CD4-positive, alpha-beta T cell treated with Interleukin-21 for 1 hour (primary cell): ENCODE measurements at places on chromosomes 5 and 9.

DNA sequence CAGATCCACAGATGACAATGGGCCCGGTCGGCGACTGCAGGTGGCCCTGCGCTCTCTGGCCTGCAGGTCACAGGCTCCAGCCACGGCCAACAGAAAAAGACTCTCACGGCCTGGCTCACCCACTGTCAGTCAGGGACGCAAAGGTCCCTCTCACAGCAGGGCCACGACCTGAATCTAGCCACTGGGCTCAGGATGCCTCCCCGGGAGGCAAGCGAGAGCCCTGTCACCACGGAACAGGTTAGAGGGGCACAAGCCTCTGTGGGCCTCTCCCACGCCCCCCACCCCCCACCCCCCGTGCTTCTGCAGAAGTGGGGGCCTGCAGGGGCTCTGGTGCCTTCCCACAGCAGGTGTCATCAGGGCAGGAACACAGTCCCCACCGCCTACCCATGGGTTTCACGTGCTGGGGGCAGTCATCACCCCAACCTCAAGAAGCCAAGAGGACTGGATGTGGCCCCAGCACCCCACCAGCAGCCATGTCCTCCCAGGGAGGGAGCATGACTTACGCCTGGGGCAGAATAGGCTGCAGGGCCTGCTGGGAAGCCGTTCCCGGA is 17.3 kb upstream of the EGFL7 start:
- DNase-seq = no peak

DNA sequence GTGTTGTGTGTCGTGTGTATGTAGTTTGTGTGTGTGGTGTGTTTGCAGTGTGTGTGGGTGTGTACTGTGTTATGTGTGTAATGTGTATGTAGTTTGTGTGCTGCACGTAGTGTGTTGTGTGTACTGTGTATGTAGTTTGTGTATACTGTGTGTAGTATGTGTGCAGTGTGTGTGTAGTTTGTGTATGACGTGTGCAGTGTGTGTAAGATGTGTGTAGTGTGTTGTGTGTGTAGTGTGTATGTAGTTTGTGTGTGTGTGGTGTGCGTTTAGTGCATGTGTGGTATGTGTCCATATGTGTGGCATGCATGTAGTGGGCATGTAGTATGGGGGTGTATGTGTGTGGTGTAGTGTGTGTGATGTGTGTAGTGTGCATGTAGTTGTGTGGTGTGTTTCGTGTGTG is 39.6 kb downstream of the SYK start:
- no peak for DNase-seq

DNA sequence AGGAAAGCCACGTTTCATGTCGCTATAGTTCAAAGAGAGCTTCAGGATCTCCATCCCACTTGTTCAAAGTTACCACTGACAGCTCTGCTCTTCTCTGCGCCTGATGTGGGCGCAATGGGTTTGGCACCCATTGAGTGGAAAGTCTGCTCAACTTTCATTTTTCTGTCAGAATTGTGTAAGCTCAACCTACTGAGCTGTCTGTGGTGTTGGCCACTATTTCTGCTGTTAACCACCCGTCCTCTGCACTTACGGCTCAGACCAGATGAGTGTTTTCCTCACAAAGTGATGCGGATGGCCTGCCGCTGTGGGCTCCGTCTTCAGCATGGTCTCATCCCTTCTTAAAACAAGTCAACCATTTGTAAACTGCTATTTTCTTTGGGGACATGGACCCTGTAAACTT is 131.2 kb downstream of the WNK2 start:
- peak; percentile 8 for DNase-seq

DNA sequence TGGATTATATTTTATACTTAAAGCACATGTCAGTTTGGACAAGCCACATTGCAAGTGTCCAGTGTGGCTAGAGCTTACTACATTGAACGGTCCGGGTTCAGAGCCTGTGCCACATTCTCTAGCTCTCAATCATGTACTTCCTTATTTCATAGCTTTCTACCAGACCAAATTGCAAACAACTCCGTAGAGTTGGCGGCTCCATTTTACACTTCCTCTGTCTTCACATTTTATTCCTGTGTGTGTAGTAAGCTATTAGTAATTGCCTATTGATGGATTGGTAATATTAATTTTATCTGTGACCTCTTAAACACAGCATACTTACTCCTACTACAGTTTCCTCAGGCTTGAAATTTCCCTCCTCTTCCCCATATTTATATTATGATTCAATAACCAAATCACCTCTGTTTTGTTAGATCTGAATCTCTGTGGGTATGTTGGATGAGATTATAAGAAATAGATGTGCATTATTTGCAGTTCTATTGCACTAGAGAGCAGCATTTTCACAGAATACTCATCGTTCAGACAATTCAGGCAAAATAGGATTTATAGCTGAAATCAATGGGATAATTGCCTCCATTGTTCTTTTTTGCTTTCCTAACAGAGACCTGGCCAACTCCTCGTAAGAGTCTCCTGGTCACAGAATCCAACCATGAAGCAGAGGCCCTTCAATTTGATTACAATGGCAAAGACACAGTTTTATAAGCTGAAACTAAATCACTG is 29.0 kb upstream of the C9orf72 start:
- no peak for DNase-seq

DNA sequence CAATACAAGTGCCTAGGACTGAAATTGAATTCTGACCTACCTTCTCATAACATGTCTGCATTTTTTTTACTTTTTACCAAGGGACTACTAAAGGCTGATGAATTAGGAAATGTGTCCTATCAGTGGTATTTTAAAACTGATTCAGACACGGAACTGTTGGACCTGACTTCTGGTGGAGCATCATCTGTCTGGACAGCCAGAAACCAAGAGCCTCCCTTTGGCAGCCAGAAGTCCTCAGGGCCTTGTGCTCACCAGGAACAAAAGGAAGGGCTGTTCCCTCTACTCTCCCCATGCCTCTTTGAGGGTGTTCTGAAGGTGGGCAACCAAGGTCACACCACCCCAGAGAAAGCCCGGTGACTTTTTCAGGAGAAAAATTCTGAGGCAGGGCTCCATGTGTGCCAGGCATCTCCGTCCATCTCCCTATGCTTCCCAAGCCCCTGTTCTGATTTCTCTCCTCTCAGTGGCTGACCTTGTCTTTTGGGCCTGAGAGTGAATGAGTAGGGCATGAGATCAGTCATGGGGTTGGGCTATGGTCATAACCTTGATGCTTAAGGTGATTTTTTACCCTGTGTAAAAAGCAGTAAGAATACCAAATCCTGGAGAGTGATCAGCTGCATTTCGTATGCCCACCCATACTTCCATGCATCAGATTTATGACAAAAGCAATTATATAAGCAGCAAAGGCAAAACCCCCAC is 143.7 kb downstream of the SCAMP1 start:
- DNase-seq = no peak

- DNase-seq = no peak
Observed at GRCh38 chr9:23543419-23543818, 282.6 kb downstream of the ELAVL2 start.

DNA sequence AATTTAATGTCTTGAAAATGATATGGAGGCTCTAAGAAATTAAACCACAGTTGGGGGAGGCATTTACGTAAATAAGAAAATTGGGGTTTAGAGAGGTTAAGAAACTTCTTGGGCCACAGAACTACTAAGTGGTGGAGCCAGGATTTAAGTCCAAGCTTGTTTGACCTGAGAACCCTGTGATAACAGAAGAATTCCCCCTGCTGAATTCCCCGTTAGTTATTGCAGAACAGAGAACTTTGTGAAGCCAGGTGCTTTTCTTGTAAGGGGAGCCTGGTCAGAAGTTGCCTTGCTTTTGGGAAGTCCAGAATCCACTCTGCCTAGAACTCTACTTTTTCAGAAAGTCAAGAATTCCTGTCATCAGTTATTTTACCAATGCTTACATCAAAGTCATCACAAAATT is 309.3 kb upstream of the SEMA6A start:
- DNase-seq = no peak

DNA sequence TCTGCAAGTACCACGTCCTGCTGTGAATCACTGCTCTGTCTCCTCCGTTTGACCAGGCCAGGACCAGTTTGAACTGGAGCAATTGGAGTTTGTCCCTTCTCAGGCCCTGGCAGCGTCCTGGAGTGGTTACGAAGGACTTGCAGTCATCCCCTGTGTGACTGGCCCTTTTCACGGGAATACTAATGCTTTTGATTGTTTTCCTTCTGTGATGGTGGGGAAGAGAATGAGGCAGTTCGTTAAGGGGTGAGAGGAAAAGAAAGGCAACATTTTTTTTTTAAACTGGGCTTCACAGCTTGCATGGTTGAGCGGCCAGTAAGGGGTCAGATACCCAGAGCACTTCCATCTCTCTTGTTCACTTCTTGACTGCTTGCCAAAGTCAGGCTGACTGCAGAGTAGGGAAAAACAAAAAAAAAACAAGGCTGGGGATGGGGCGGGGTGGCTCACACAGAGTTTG is 153.5 kb upstream of the STK32A start:
- DNase-seq = no peak

DNA sequence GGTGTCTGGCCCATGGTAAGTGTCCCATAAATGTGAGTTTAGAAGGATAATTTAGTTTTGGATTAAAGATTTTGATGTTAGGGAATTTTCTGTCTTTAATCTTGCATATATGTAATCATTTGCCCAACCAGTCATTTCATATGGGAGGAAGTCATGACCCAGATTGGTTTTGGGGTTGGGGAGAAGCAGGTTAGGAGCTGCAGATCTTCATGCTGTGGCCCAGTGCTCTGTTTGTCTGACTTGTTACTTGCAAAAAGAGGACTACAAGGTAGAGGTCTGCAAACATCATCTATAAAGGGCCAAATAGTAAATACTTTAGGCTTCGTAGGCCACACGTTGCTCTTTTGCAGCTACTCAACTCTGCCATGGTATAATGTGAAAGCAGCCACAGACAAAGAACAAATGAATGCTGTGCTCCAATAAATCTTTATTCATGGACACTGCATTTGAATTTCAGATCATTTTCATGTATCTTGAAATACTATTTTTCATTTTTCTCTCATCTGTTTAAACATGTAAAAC is 16.8 kb downstream of the OSTF1 start:
- DNase-seq = no peak

DNA sequence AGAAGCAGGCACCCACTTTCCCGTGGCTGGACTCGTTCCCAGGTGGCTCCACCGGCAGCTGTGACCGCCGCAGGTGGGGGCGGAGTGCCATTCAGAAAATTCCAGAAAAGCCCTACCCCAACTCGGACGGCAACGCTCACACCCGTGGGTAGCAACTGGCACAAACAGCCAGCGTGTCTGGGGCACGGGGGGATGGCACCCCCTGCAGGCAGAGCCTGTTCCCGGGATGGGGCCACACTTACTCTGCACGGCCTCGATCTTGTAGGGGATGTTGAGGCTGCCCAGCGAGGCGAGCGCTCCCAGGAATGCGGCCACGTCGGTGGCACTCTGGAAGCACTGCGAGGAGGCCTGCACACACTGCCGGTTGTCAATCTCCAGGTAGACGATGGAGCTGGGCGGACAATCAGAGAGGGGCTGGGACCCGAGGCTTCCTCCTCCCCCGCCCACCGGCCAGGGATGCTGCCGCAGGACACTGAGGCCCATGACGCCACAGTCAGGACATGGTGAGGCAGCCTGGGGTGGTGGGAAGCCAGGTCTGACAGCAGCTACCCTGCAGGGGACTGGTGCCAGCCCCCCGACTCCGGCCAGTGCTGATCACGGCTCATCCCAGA is 20.2 kb upstream of the SEC16A start:
- DNase-seq = no peak

DNA sequence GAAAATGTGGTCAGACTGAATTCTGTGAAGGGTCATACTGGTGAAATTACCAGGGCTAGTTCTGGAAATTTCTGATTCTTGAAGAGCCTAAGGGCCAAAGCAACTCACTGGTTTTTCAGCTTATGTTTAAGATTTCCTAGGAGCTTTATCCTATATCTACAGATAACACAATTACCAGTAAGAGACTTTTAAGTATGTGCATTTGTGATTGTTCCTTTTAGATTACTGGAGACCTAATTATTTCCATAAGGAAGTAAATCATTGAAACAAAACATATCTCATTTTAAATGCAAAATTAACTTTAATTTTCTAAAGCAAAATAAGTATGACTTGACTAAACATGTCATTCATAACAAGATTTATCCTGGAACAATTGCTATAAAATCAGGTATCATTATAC is 134.2 kb downstream of the MPDZ start:
- DNase-seq = no peak

- no peak for DNase-seq
Observed at GRCh38 chr9:74783408-74783807, 104.3 kb downstream of the TRPM6 start.

DNA sequence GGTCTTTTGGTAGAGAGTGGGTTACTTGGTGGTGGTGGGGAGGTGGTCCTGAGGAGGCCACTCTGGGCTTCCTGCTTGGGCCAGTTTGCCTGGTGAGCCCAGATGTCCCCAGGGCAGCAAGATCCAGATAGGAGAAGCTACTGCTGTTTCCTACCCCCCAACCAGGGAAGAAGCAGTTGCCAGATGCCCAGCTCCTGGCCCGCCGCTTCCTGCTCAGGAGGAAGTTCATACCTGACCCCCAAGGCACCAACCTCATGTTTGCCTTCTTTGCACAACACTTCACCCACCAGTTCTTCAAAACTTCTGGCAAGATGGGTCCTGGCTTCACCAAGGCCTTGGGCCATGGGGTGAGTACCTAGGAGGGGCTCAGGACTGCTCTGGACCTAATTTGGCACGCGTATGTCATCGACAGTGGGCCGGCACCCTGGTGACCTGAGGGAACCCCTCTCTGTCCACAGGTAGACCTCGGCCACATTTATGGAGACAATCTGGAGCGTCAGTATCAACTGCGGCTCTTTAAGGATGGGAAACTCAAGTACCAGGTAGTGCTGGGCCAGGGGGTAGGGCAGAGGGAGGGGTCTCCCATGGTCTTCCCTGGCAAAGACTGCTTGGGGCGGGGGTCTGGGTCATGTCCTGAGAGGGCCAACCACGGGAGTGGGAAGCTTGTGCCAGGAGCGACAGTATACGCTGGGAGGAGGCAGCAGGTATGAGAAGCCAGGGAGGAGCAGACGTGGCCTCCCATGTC is 10.6 kb downstream of the PTGS1 start:
- DNase-seq = no peak

GRCh38 chr9:6680797-6681146 is 35.2 kb upstream of the GLDC start:
- DNase-seq = peak; percentile 69

- DNase-seq = no peak
Observed at GRCh38 chr5:96331210-96331609, 101.8 kb downstream of the PCSK1 start.

- no peak for DNase-seq
Observed at GRCh38 chr9:137385061-137385655, 37.8 kb downstream of the EXD3 start.

DNA sequence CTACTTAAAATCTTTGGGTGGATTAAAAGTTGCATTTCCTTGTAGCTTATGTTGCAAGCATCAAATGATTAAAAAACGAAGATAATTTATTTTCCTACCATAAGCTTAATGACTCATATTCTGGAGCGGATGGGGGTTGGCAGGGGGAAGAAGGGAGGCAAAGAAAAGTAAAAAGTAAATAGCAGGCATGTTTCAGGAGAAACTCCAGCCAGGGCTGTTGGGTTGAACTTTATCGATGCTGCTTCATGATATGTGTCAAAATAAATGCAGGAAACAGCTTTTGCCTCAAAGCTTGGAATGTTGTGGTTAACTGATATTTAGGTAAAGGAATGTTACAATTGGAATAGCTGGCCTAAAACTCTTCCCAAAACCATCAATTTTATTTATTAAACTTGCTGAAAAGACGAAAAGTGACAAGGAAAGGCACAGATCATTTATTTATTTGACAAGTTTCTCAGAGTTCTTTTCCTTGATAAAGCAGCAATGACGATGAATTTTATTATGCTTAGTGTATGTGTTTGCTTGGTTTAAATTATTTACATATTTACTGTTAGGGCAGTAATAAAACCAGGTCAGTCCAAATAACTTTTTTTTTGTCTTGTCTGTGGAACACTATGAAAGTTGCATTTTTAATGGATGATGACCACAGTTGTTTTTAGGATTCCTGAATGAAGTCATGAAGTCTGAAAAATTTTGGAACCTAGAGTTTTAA is 177.9 kb downstream of the PCSK1 start:
- no peak for DNase-seq
